EH (cell line): ENCODE measurements at places on chromosomes 1 and 21.
A peak's percentile ranks its signal among the peaks of the same experiment; 100 is the strongest.

DNA sequence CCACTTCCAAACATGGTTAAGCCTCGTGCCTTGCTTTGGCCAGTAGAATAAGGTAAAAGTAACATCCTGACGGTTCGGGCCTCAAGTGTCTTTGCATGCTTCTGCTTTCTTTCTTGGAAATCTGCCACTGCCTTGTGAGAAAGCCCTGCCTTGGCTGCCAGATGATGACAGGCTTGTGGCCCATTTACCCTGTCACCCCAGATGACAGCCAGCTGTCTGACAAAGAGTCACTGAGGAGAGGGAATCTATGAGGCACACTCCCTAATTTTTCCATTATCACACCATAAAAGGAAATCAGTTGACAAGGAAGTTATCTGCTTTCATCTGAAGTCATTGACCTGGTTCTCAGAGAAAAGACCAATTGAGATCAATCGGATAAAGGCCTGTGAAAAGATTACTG is 199.8 kb downstream of the USH2A start:
- peak; percentile 12 for DNase-seq

DNA sequence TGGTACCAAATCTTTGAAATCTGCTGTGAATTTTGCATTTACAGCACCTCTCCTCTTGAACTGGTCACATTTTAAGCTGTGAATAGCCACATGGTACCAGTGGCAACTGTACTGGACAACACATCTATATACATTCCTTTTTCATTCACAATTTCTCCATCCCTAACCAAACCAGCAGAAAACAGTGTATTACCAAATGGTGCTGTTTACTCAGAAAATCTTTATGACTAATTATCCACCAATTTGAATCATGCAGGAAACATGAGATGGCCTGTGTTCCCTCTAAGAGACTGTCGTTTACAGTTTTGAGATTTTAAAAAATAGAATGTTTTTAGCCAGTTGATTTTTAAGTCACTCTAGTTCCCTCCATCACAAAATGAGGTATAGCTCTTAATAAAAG is 17.6 kb upstream of the CCT8 start:
- peak; percentile 88 for DNase-seq

GRCh38 chr1:209652873-209653401 is 712 bp upstream of the LAMB3 start:
- DNase-seq = peak; percentile 73

- DNase-seq = no peak
Observed at GRCh38 chr1:200435200-200435780, 25.5 kb upstream of the ZNF281 start.

- no peak for DNase-seq
Observed at GRCh38 chr1:25825605-25826004, 5.9 kb downstream of the MTFR1L start.

GRCh38 chr1:161988413-161988812 is 35.3 kb downstream of the OLFML2B start:
- DNase-seq = no peak

DNA sequence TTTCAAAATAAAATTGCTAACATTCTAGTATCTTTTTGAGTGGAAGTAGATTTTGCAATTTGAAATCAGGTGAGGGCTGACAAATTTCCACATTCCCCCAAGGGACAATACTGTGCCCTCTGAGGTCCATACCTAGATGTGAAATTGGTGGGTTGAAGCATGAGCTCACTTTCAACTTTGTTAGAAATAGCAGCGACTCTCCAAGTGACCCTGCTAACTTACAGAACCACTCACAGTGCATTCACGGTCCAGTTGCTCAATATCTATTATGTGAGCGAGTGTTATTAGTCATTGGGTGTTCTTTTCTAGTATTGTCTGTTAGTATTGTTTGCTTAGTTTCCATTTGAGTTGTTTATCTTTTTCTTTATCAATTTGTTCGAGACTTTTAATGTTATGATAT is 53.6 kb upstream of the ASB17 start:
- DNase-seq = no peak

- no peak for DNase-seq
Observed at GRCh38 chr1:52474807-52475206, 70.4 kb downstream of the PRPF38A start.

DNA sequence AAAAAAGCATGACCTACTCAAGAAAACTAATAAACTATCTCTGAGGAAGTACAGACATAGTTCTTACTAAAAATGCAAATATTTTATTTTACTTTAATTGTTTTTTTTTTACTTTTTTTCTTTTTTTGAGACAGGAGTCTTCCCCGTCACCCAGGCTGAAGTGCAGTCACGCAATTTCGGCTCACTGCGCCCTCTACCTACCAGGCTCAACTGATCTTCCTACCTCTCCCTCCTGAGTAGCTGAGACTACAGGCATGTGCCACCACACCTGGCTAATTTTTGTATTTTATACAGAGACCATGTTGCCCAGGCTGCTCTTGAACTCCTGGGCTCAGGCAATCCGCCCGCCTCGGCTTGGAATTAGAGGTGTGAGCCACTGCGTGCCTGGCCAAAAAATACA is 1263.1 kb downstream of the KCNT2 start:
- DNase-seq = no peak

DNA sequence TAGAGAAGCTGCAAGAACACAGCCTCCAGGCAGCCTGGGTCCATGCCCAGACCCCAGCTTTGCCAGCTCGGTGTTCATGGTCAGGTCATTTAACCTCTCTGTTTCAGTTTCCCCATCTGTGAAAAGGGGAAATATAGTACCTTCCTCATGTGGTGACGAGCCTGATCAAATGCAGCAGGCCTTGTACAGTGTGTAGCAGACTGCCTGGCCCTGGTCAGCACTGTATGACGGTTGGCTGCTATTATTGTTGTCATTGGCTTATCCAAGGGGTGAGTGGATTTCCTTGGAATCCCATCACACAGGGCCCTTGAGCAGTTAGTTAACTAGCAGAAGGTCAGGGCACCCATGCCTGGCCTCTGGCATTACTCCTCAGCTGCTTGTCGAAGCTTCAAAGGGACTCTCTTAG is 6.6 kb upstream of the TMEM51 start:
- DNase-seq = no peak

- DNase-seq = peak; percentile 24
Observed at GRCh38 chr1:12019858-12020509, 686 bp downstream of the MIIP start.
